ENCODE measurements at places on chromosomes 11 and 22.

DNA sequence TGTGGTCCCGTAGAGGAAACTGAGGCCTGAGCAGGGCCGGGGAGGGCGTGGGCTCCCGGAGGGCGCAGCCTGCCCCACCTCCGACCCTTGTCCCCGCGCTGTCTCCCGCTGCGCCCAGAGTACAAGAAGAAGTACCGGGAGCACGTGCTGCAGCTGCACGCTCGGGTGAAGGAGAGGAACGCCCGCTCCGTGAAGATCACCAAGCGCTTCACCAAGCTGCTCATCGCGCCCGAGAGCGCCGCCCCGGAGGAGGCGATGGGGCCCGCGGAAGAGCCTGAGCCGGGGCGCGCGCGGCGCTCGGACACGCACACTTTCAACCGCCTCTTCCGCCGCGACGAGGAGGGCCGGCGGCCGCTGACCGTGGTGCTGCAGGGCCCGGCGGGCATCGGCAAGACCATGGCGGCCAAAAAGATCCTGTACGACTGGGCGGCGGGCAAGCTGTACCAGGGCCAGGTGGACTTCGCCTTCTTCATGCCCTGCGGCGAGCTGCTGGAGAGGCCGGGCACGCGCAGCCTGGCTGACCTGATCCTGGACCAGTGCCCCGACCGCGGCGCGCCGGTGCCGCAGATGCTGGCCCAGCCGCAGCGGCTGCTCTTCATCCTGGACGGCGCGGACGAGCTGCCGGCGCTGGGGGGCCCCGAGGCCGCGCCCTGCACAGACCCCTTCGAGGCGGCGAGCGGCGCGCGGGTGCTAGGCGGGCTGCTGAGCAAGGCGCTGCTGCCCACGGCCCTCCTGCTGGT, 1.9 kb downstream of the NLRP6 start:
- DNase-seq, result no peak

GRCh38 chr22:49182416-49182815, 645.3 kb downstream of the BRD1 start:
- DNase-seq, result no peak

- no peak for DNase-seq
Measured at GRCh38 chr11:85167471-85167870, 459.7 kb downstream of the DLG2 start.

GRCh38 chr11:119339589-119340334, 921 bp downstream of the C1QTNF5 start:
- DNase-seq, result peak; percentile 47

- DNase-seq, result no peak
Measured at GRCh38 chr22:31942091-31942490, 2.2 kb upstream of the YWHAH start.

DNA sequence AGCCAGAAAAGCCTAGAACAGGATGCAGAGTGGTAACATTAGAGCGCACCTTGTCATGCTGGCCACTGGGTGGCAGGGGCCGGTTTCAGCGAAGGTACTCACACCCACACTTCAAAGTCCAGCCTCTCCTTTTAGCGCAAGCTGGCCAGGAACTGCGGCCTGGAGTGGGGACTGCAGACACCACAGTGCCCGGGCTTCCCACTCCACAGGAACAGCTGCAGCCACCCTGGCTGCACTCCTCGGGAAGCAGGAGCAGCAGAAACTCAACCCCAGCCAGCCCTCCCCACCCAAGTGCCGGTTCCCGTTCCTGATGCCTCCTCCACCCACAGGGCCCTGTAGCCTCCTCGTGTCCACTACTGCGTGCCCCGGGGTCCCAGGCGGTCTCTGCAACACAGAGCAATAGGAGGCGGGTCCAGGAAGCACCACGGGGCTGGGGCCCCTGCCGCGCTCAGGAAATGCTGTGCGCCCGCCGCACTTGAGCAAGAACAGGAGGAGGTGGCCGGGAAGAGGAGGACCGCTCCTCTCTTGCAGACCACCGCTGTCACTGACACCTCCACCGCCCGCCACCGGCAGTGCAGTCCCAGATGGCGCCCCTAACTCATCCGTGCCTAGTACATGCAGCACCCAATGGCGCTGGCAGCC, 2.2 kb downstream of the RFPL2 start:
- DNase-seq, result peak; percentile 23

- no peak for DNase-seq
Measured at GRCh38 chr11:14541192-14541947, 21.2 kb upstream of the PSMA1 start.
